ENCODE measurements at places on chromosomes 12 and 14. TPM values are rescaled to one million over a fixed set of nuclear protein-coding genes. Genes with fewer than 3 reads are reported as not detected.

DNA sequence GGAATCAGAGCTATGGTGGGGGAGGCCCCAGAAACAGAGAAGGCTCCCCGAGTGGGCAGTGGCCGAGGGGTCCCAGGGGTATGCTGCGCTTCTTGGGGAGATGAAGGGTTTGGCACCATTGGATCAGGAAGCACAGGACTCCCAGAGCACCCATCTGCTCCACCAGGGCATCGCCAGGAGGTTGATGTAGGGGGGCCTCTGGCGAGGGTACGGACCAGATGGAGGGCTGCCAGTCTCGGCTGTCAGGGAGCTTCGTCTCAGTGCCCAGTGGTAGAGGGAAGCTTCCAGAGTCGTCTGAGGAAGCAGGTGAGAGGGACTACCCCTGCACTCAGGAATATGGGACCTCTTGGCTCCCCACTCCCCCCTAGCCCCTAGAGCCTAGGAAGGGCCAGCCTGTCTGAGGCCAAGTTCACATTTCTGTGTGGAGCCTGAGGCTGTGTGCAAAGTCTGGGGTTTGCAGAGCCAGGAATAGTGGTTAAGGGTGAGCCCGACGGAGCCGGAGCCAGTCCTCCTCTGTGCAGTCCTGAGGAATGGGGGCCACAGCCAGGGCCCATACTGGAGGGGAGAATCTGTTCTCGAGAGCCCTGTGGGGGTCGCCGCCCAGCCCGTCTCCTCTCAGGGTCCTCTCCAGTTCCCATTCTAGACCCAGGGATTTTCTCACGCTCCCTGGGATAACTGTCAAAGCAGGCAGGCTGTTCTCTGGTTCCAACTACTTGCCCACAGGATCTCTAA, 10.2 kb downstream of the SLC48A1 start:
- no peak for DNase-seq

DNA sequence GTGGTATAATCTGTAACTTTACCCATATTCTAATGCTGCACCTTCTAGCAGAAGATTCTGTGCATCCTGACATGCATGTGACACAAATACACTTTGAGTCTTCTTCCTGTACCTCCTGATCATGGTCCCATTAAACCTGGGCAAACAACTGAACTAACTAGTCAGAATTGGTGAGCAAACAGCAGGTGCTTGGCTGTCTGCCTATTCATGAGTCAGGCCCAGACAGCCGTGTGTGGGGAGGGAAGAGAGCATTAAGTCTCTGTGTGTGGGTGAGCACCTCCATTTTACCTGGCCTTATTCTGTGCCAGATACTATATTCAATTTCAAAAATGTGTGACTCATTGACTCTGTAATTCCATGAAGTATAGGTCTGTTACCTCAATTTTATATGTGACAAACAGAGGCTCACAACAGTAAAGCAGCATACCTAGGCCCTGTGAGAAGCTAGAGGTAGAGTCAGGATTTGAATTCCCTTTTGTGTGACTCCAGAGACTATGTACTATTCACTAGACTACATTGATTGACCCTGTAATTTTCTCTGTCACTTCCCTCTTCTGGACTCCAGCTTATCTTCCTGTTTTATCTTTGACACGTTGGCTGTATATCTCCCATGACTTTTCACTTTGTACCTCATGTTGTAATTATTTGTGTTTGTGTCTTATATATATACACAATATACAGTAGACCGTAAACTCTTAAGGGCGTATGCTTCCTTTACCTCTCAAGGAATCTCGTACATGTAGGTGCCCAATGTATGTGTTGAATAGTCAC, 32.2 kb downstream of the SUSD6 start:
- DNase-seq, result peak; percentile 92

DNA sequence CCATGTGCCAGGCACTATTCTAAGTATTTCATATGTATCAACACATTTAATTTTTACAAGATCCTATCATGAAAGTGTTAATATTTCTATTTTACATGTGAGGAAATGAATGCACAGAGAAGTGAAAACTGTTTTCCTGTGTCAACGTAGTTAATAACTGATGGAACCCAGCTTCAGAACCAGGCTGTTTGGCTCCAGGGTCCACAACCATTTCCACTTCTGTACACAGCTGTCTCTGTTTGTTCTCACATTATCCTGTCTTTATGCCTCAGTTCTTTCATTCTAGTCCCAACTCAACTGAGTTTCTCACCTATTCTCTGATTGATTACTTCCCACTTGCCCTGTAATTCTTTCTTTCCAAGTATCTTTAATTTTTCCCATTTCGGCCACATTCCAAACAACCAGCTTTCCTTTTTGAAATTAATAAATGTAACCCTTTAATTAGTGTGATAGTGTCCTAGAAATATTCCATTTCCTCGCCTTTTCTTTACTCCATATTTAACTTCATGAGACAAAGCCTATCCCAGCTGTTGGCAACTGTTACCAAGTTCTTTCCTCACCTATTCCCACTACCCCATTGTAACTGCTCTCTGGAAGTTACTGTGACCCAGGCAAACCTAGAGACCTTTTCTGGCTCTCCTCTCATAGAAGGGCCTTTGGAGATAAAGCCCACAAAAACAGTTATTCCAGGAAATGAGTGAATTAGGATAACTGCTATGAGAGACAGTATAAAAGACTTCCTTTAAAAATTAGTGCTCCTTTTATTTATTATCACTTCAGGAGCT, 218.7 kb downstream of the RASSF9 start:
- DNase-seq, result no peak

DNA sequence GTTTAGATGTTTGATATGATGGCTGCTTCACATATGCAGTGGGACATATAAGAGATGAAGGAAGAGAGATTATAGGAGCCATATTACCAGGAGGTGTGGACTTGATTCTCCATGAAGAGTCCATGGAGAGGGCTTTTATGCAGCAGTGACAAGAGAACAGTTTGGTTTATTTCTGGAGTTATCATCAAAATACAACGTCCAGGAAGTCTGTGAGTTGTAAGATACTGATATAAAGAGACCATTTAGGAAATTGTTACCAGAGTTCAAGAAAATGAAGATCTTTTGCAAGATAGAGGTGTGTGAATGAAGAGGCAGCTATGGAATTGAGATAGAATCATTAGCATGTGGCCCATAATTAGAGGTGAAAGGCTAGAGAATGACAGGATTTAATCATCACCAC, 431.7 kb downstream of the NPAS3 start:
- DNase-seq, result no peak

DNA sequence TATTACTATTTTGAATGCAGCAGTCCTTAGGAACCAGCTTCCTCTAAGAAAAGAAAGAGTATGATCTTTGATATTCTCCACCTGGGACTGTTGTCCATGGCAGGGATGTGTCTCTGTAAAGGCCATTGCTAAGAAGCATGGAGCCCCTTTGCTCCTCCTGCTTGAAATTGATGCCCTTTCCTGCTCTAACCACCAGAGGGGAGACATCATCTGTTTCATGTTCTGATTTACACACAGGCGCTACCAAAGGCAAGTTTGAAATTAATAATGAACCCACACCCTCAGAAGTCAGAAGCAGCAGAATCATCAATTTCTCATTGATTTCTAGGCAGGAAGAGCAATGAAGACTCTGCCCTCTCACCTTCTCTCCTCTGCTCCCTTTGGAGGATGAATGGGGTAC, 253.8 kb downstream of the RMST start:
- no peak for DNase-seq

GRCh38 chr12:121980191-121980891, 41.3 kb upstream of the BCL7A start:
- DNase-seq, result no peak

DNA sequence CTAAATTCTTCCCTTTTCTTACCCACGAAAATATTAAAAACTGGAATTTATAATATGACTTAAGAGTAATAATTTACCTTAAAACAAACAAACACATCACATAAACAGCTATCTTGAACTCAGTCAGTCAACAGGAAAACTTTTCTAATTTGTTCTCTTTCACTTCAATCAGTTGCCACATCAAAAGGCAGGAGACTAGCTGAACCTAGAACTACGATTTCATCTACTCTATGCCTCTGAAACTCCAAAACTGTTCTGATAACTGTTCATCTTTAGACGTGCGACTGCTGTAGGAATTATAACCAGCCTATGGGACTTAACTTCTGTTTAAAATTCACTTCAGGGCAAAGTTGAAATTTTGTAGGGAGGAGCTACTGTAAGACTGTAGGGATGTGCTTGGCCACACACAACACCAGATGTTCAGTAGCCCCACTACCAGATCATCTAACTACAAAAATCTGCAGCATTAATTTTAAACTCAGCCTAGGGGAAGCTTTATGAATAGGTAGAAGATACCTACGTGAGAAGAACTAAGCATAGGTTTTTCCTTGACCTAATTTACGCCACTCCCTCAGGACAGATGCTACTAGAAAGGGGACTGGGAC, 7.6 kb upstream of the RAD51AP1 start:
- no peak for DNase-seq

GRCh38 chr12:114238808-114239207, 167.1 kb downstream of the TBX5 start:
- no peak for DNase-seq

DNA sequence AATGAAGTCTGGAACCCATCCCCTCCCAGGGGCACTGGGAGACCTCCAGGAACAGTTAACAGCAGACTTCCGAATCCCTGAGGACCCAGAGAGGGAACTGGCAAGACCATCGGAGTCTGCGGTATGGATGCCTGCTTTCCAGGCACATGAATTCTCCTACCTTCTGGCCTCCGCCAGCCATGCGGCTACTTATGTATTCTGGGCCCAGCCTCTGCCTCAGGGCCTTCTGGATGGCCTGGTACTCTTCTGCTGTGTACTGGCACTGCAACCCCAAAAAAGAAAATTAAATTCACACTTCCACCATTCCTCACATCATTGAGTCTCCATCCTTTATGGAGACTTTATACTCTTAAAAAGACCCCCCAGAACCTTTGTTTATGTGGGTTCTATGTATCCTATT, 18.4 kb downstream of the RAD52 start:
- no peak for DNase-seq

DNA sequence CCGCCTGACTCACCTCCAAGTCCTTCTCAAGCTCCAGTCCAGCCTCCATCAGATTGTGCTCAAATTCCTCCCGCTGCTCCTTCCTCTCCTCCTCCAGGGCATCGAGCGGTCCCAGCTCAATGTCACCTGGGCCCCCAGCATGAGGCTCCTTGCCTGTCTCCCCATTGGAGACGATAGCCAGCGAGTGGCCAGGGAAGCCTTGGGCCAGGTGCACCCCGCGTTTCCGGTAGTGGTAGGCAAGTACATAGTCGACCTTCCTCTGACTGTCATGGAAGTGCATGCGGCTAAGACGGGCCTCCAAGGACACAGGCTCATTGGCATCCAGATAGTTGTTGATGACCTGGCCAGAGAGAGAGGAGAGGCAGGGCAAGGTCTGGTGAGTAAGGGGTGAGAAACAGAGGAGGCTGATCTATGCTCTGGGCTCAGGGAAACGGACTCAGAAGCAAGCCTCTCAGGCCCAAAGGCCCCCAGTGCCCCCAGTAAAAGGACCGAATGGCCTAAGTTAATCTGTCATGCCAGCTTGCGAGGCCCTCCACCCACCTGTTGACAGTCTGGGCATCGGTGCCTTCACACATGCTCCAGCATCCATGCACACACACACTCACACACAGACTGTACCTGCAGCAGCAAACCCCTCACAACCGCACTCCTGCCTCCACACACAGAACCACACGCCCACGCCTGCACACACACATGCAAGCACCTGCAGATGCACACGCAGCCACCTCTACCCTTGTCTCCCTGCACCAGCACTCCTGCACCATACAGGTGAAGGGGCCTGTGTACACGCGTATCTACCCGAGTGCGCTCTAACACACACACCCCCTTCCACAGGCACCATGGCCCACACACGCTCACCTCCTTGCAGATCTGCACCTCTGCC, 23.8 kb downstream of the ANO2 start:
- no peak for DNase-seq

DNA sequence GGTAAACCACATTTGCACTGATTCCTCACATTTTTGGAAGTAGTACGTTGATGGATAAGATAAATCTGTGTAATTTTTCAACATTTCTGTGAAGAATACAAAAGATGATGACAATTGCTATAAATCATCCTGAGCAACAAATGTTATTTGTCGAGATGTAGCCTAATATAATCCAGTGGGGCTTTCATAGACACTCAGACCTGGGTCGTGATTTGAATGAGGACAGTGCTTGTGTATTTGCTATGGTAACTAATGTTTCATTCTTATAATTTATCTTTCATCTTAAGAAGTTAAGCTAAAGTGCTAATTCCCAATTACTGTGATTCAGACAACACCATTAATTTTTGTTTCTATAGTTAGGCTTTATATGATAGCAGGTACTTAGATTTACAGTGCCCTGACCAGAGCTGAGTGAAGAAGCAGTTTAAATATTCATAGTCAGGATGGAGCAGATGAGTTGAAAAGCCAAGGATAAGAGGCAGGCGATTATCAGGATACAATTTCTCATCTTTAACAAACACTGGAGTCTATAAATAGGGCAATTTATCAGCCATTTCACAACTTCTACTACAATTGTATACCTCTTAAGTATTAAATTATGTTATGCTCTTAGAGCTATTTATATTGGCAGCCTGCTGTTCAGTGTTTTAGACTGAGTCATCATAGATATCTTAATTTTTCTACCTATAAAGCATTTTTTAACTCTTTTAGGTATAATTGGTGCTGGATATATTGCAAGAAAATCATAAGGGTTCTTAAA, 359.9 kb downstream of the TRHDE start:
- DNase-seq, result no peak

DNA sequence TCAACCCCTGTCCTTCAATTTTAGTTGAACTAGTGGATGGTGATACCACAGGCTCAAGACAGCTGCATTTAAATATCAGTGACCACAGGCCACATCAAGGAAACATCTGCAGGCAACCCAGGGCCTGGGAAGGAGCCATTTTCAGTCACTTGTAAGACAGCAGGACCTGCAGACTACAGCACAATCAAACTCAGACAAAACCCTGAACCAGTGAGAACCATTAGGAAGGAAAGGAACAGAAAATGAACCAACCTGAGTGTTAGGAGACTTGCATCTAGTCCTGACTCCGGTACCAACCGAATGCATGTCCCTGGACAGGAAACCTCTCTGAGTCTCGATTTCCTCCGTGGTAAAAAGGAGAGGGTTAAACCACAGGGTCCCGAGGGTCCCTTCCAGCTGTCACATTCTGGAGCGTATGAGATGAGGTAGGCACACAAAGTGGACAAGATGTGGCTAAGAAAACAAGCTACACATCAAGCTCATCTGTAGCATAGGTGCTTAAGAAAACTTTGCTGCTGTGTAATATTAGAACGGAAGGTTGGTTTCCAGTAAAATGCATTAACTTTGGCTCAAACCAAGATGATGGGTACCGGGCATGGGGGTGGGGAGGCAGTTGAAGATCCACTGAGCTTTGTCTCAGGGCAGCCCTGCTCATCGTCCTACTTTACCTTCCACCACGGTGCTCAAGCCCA, 1.6 kb upstream of the CDKN1B start:
- peak; percentile 50 for DNase-seq

- no peak for DNase-seq
These were observed 53.9 kb upstream of the AP4S1 start for GRCh38 chr14:30971586-30971985.

The ARMH4 gene
- total RNA-seq, result 3.7 TPM

The CTSG gene
- not detected for total RNA-seq

The SALL2 gene
- 15.0 TPM for total RNA-seq

The ACOT6 gene
- not detected for total RNA-seq
